GM23248 (cell line): ENCODE measurements at places on chromosomes 7 and 10.
A peak's percentile ranks its signal among the peaks of the same experiment; 100 is the strongest.

GRCh38 chr10:110706690-110707098 lies 62.6 kb downstream of the RBM20 start:
- DNase-seq, result peak; percentile 91

GRCh38 chr7:103987451-103987850 lies 2.0 kb downstream of the RELN start:
- DNase-seq, result no peak

- peak; percentile 41 for DNase-seq
Observed at GRCh38 chr7:55246171-55246570, 119.0 kb upstream of the LANCL2 start.

- DNase-seq, result peak; percentile 42
Observed at GRCh38 chr10:109166935-109167334, 756.4 kb downstream of the XPNPEP1 start.

GRCh38 chr10:65394502-65395297 lies 1531.1 kb upstream of the LRRTM3 start:
- DNase-seq, result no peak

DNA sequence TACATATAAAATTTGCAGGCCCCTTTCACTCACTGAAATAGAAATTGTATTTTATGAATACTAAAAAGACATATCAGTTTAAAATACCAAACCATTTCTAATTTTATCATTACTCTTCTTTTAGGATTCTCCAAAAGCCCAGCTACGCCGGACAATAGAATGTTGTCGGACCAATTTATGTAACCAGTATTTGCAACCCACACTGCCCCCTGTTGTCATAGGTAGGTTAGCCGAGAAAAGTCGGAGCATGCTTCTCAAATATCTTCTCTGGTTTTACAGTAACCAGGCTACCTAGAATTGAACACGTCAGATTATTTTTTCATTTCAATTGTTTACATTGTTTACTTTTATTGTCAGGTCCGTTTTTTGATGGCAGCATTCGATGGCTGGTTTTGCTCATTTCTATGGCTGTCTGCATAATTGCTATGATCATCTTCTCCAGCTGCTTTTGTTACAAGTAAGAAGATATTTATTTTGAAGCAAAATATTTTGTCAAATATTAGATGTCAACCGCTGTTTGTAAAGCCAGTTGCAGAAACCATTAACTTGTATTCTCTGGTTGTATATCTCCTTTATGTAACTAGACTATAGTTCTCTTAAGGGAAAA lies 57.6 kb downstream of the MMRN2 start:
- DNase-seq, result peak; percentile 82
